ENCODE measurements at places on chromosomes 6 and 20.

DNA sequence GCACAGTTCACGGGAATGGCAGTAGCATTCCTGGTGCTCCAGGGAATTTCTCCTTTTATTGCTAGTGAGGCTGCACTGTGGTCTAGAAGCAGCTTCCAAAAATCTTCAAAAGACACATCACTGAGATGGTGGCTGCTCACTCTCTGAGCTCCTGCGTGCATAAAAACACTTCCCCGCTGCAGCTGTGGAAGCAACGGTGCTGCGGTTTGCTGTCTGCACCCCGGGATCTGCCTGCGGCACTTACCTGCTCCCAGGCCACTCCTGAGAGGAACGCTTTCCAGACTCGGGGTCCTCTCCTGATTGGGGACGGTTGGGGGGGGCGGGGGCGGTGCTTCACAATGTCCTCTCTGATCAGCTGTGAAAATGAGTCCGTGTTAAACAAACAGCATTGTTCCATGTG lies 77.9 kb downstream of the TMEM242 start:
- no peak for DNase-seq

DNA sequence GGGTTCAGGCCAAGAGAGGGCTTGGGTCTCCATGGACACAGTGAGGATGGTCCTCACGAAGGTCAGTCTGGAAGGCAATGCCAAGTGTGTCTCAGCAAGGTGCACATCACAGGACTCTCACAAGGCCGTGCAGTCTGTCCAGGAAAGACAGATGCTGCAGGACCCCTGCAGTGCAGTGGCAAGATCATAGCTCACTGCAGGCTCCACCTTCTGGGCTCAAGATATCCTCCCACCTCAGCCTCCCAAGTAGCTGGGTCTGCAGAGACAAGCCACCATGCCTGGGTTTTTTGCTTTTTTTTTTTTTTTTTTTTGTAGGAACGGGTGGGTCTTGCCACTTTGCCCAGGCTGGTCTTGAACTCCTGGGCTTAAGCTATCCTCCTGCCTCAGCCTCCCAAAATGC lies 26.4 kb downstream of the ZMYND8 start:
- no peak for DNase-seq

- DNase-seq: no peak
Observed at GRCh38 chr20:41072915-41073314, 44.3 kb downstream of the TOP1 start.

GRCh38 chr6:108541843-108542759 lies 18.6 kb upstream of the FOXO3 start:
- DNase-seq: peak; percentile 39

DNA sequence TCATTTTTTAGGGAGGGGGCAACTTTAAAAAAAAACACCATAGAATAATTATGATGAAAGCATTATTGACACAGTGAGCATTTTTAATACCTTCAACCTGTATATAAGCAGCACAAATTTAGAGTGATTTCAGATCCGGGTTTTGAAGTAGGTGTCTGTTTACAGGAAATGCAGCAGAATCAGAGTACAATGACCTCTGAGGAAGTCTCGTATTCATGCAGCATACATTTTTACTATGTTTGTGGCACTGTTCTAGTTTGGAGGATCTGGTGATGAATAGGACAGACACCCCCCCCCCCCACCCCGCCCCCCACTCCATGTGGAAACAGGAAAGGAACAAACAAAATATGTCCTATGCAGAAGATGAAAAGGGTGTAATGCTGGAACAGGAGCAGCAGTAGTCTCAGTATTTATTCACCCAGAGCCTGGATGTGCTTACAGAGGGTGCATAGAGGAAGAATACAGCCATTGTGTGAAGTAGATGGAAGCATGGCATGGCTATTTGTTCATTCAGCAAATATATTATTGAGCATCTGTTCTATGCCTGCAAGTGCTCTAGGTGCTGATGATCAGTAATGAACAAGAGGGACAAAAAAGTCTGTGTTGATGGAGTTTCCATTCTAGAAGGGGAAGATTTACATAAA lies 19.7 kb downstream of the VAPB start:
- no peak for DNase-seq

DNA sequence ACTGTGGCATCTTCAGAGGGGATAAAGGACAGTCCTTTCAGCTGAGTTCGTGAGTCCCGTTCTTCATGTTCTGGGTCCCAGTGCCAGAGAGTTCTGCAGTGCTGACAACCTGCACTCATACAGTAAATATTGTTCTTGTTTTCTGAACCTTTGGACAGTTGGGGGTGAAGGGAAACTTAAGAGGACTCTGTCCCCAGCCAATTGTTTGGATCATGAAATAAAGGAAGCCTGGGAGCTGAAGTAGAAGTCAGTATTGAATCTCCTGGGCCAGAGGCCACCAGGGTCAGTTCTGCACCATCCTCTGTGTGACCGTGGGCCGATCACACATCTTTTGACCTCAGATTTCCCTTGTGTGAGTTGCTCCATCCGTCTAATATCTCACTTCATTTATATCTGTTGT lies 3.2 kb downstream of the SLC2A12 start:
- no peak for DNase-seq

DNA sequence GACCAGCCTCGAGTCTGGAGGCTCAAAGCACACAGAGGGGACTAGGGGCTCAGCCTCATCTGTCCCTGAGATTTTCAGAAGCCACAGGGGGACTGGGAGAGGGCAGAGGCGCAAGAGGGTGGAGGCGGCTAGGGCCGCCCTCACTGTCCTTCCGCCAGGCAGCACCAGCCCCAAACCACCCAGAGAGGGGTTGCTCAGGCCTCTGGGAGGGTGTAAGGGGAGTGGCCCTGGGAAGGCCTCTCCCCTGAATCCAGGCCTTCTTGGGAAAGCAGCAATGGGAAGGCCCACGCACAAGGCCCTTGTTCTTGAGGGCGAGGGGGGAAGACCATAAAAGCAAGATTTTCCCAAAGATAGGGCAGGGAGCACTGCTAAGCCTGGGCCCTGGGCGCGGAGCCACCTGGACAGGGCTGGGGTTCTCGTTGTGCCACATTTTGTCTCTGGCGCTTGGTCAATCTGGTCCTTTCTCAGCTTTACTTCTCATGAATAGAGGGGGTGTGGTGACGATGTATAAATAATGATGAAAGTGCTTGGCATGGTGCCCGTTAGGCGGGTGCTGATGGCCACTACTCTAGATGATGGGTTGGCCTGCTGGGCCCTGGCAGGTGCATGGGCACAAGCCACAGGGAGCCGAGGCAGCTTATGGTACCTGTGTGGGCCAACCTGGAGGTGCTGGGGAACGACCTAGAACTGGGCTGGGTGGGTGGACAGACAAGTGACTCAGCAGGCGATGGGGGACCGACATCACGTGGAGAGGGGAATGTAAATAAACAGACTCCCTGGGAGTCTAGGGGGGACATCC lies 4.8 kb downstream of the SAMD10 start:
- no peak for DNase-seq

DNA sequence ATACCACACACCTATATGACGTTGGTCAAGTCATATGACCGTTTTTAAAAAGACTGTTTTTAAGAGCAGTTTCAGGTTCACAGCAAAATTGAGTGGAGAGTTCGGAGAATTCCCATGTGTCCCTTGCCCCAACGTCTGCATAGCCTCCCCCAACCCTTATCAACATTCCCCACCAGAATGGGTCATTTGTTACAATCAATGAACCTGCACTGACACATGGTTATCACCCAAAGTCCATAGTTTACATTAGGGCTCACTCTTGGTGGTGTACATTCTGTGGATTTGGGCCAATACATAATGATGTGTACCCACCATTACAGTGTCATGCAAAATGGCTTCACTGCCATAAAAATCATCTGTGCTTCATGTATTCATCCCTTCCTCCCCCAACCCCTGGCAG lies 52.0 kb downstream of the ZBTB2 start:
- DNase-seq: no peak

- DNase-seq: peak; percentile 54
Observed at GRCh38 chr6:43405354-43405753, 22.0 kb upstream of the ABCC10 start.

DNA sequence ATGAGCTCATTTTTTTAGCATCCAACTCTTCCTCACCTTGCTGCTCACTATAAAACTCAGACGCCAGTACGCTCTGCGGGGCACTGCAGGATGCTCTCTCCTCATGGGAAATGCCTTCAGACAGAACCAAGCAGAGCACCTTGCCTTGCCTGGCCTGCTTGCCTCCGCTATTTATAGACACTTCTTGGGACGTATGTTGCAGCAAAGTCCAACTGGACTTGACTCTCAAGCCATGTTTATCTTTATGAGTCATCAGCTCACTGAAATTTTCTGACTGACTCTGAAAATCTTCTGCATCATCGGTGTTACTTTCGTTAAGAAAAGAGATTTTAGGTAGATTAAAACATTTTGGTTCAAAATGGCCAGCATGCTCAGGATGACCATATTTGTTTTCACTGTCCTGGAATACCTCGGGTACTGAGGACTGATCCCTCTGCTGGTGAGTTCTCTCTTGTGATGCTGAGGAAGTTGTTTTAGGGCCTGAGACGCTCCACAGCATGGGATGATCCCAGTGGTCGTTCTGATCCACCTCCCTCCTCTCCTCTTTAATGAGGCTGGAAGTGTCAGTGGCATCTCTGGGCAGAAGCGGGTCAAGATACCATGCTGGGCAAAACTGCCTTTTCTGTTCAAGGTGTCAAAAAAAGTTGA lies 204.5 kb downstream of the KIF16B start:
- no peak for DNase-seq

DNA sequence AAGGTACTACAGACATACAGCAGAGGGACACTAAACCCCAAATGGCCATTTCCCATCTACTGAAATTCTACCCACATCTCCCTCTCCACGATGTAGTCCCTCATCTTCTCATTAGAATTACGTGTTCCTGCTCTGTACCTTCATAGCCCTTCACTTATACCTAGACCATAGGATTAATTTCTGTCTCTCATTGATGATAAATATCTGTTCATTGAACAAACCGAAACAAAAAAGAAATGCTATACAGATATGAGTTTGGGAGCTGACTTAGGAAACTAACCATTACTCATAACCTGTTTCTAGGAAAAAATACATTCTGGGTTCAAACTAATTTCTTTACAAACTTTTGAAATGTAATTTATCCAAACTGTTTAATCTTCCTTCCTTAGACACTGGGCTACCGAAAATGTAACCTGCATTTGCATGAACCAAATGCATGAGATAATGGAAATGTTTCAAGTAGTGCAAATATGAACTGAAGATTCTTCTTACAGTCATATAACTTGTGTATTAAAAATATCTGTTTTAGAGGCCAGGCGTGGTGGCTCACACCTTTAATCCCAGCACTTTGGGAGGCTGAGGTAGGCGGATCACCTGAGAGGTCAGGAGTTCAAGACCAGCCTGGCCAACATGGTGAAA lies 85.3 kb downstream of the GJA10 start:
- no peak for DNase-seq

- DNase-seq: no peak
Observed at GRCh38 chr6:11450037-11450436, 87.5 kb upstream of the TMEM170B start.

- peak; percentile 14 for DNase-seq
Observed at GRCh38 chr6:53544217-53544469, 758 bp downstream of the GCLC start.

- no peak for DNase-seq
Observed at GRCh38 chr6:53536561-53536960, 8.3 kb downstream of the GCLC start.

GRCh38 chr6:138647006-138647405 lies 126.6 kb upstream of the CCDC28A start:
- DNase-seq: peak; percentile 28

GRCh38 chr6:25710287-25710686 lies 44.3 kb upstream of the SLC17A4 start:
- DNase-seq: no peak

- peak; percentile 8 for DNase-seq
Observed at GRCh38 chr20:20668639-20669038, 43.8 kb downstream of the RALGAPA2 start.

GRCh38 chr6:119186490-119186889 lies 108.0 kb upstream of the FAM184A start:
- DNase-seq: no peak

GRCh38 chr6:134934793-134935485 lies 15.0 kb downstream of the ALDH8A1 start:
- DNase-seq: peak; percentile 64

DNA sequence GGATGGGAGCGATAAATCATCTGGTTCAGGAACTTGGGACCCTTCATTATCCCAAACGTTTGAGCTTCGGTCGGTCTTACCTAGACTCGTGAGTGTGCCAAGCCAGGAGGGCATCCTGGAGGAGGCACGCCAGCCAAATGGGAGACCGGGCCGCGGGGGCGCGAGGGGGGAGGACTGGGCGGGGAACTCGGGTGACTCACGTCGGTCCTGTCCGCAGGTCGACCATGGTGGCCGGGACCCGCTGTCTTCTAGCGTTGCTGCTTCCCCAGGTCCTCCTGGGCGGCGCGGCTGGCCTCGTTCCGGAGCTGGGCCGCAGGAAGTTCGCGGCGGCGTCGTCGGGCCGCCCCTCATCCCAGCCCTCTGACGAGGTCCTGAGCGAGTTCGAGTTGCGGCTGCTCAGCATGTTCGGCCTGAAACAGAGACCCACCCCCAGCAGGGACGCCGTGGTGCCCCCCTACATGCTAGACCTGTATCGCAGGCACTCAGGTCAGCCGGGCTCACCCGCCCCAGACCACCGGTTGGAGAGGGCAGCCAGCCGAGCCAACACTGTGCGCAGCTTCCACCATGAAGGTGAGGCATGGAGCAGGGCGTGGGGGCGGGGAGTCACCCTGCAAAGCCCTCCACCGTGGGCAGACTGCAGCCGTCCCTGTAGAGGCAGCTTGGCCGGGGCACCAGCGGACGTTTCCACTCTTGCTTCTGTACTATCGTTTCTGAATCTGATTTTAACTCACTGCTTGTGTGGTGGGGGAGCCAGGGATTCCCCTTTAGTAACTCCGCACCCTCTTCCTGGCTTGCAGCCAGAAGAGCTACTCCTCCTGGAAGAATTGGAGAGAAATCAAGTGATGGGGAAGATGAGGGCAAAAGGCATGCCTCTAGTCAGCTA lies 2.7 kb downstream of the BMP2 start:
- DNase-seq: peak; percentile 28

- DNase-seq: no peak
Observed at GRCh38 chr6:155108070-155108820, 113.1 kb downstream of the TIAM2 start.

GRCh38 chr20:52082612-52083011 lies 109.0 kb downstream of the ZFP64 start:
- no peak for DNase-seq

GRCh38 chr6:73631849-73632248 lies 21.9 kb downstream of the SLC17A5 start:
- peak; percentile 38 for DNase-seq

GRCh38 chr6:134503585-134504281 lies 185.8 kb upstream of the SGK1 start:
- DNase-seq: no peak

DNA sequence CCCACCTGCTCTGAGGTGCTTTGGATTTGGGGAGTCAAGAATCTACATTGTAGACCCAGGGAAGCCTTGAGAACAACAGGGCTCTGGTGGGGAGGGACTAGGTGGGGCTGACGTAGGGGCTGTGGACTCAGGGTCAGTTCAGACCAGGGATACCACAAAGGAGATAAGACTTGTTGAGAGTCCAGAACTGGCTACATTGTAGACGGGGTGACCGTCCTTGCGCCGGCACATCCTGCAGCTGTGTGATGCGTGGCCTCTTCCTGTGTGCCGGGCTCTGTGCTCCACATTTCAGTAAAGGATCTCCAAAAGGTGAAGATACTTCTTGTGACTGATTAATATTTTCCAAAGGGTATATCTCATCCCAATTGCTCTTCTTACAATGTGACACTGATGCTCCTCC lies 9.8 kb upstream of the TLDC2 start:
- DNase-seq: no peak
